ENCODE measurements at places on chromosomes 12 and 14.

DNA sequence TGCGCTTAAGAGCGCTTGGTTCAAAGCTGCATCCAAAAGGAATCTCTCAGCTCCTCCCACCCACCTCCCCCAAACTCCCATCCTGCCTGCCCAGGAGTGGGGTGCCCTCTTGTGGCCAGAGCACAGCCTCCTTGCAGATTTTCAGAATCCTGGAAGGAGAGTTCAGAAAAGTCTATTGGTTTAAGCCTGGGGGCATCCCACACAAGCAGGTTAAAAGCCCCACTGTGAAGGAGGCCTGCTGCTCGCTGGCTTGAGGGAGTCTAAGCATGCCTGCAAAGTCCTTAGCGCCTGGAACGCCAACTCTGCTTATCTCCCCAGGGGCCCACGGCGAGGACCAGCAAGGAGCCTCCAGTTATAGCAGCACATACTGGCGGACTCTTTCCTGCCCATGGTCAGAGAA lies 297.1 kb downstream of the KSR2 start:
- peak; percentile 62 for DNase-seq

GRCh38 chr12:41795051-41795600 lies 349.5 kb downstream of the GXYLT1 start:
- no peak for DNase-seq

- DNase-seq, result no peak
These were observed 58.8 kb downstream of the TMEM30B start for GRCh38 chr14:61222388-61222787.

DNA sequence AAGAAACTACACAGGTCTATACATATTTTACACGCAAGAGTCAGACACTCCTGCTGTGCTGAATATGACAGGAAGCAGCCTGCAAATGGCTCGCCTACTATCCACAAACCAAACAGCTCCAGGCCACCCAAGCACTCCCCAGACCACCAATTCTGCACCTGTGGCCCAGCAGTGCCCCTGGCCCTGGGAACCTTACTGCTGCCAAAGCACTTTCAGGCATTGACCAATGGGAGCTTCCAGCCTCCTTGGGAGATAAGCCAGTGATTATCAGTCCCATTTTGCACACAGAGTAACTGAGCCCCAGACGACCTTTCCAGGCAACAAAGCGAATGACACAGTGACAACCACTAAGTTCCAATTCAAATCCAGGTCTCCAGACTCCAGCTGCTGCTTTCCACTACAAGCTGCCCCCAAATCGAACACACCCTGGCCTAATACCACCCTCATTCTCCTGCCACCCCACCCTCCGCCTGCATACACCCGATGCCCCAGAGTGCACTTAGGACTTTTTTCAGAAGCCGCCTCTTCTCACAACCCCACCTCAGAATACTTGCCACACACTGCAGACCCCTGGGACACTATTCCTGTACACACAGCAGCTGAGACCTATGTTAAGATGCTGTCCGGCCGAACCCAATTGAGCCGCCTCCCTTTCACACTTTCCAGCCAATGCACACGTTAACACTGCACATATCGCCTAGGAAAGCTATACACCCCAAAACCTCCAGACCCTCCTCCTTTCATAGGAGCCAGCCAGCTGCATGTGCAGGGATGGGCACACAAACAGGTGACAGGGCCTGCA lies 126.1 kb upstream of the PRMT8 start:
- no peak for DNase-seq

GRCh38 chr12:67666605-67667004 lies 18.1 kb downstream of the DYRK2 start:
- DNase-seq, result no peak

- no peak for DNase-seq
These were observed 12.8 kb upstream of the ACVR1B start for GRCh38 chr12:51938726-51939125.

GRCh38 chr12:25276199-25276937 lies 25.6 kb upstream of the KRAS start:
- peak; percentile 88 for DNase-seq

DNA sequence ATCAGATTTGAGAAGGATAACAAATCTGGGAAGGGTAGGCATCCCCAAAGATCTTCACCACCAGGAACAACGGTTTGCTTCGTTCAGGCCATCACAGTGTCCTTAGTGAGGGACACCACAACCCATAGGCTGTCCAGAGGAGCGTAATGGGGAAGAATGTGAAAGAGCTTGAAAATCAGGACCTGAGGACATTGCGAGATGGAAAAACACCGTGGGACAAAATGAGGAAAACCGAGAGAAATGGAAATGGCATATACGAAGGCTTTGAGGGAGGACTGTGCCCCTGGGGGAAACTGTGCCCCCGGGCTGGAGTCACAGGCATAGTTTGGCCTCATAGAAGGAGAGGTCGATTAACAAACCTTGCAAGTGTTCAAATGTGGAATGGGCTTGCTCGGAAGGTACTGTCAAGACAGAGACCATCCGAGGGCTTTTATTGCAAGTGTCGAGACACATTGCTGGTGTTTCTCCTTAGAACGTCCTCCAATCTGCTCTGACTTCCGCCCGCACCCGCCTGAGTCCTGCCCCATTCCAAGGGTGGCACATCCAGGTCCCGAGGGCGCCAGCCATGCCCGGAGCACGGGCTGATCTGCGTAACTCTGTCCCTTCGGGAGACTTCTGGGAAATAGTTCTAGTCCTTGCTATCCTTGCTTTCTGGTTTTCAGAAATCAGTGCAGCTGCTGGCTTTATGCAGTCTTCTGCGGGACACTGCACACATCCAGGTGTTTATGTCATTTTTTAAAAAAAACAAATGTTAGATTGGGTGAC lies 885 bp upstream of the PALS1 start:
- peak; percentile 66 for DNase-seq

GRCh38 chr12:77236066-77236465 lies 170.7 kb upstream of the E2F7 start:
- DNase-seq, result no peak

DNA sequence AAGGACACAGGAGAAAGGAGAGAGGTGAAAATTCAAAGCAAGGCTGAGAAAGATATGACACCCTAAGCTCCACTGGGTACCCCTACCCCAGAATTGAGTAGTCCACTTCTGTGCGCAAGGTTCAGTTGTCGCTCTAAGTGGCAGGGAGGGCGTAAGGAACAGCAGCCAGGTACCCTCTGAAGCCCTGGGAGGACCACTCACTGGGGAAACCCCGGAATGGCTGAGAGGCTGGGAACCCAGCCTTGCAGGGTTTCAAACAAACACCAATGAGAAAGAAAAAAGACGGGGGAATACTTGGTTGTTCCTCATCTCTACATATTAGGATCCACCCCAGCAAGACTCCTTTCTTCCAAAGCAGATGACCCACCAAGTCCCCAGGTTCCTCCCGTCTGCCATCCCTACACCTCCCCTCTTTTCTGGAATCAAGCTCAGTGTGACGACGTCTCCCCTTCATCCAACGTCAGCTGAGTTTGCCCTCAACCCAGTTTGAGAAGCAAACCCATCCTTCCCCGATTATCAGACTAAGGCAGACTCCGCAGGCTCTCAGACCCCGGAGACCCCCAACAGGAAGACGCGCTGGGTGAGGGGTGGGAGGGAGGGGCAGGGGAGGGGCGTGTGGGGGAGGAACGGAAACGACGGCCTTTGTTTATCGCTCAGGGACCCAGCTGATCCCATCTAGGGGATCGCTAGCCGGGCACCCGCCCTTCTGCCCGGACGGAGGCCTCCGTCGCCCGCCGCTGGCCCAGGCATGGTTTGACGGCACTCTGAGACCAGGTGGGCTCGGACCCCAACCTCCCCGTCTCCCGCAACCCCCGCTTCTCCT lies 795 bp downstream of the LMBR1L start:
- no peak for DNase-seq

- no peak for DNase-seq
These were observed 8.3 kb upstream of the CCND2 start for GRCh38 chr12:4265280-4265679.

GRCh38 chr14:48107646-48108045 lies 432.2 kb upstream of the MDGA2 start:
- no peak for DNase-seq

DNA sequence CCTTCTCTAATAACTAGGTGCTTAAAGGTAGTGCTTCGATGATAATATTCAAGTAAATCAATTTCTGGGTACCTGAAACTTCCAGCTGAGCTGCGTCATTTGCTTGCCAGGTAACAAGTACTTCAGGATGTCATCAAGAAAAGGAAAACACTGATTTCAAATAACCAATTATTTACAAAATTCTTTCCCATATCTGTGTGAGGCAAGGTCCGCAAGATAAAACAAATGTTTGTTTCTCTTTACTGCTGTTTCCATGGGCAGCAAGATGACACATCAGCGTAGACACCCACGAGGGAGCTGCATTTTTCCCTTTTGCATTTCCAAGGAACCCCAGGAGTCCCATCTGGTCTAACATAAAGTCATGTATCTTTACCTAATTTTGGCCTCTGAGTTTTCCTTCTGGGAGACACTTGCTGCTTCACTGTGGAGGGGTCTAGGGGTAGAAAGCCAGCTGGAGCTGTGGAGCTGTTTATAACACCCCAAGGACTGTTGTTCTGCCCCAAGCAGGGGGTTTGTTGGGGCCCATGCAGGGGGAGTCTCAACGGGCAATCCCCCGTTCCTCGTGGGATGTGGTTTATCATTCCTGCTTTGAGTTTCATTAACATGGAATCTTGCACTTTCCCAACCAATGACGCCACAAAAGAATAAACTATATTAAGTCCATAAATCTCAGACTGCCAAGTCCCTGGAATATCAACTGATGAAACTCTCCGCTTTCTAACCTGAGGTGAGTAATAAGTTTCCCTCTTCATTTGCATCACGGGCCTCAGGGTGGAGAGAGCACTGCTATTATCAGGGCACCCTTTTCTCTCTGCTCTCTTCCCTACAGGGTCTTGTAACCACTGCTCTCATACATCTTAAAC lies 112.8 kb upstream of the PELI2 start:
- DNase-seq, result peak; percentile 38

GRCh38 chr14:75123991-75124390 lies 2.9 kb downstream of the NEK9 start:
- DNase-seq, result peak; percentile 71

- no peak for DNase-seq
These were observed 73.1 kb upstream of the GPR68 start for GRCh38 chr14:91317381-91318308.

GRCh38 chr14:90419200-90419599 lies 22.4 kb downstream of the CALM1 start:
- peak; percentile 90 for DNase-seq

DNA sequence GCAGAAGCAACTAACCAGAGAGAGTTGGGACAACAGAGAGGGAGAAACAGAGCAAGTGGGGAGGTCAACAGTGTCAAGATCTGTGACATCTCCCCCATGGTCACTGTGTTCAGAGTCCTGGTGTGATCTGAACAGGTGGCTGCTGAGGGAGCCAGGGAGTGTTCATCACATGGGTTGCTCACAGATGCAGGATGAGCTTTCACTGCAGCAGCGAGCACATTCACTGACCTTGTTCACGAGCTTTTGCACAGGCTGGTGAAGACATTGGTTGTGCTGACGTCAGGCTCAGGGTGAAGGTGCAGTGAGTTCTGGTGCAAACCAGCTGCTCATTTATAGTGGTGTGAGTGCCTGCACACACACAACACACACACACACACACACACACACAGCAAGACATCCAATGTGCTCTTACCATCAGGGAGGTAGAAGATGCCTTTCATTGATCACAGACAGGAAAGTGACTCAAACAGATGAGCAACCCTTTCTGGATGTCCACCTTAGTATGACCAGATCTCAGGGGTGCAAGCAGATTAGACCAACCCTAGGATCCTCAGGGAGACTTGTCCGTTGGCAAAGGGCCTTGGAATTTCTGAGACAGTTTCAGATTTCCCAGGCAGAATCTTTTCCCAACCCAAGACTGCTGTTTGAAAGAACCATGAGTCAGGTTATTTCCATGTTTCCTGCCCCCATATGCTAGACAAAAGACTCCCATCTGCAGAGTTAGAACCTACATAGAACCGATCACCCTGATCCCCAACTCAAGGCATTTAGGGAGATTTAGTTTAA lies 44.3 kb upstream of the OR10AD1 start:
- DNase-seq, result no peak

- no peak for DNase-seq
These were observed 48.9 kb downstream of the ABCC9 start for GRCh38 chr12:21892341-21892740.

DNA sequence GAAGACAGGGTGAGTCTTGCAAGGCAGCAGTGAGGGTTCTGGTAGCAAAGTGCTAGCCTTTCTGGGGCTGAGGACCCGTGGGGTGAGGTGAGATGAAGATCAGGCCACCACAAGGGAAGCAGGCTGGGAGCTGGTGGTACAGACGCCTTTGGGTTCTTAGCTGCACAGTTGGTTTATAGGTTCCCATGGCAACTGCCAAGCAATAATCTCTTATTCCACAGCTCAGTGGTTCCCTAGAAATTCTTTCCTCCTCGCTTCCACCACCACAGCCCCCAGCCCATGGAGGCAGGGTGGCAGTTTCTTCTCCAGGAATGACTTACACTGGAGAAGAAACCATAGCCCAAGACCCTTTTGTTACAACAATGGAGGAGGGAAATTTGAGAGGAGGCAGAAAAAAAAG lies 82.1 kb downstream of the CMKLR1 start:
- no peak for DNase-seq

- DNase-seq, result no peak
These were observed 7.9 kb upstream of the KRT2 start for GRCh38 chr12:52659951-52660350.

GRCh38 chr12:49294804-49295081 lies 204 bp upstream of the PRPH start:
- no peak for DNase-seq

DNA sequence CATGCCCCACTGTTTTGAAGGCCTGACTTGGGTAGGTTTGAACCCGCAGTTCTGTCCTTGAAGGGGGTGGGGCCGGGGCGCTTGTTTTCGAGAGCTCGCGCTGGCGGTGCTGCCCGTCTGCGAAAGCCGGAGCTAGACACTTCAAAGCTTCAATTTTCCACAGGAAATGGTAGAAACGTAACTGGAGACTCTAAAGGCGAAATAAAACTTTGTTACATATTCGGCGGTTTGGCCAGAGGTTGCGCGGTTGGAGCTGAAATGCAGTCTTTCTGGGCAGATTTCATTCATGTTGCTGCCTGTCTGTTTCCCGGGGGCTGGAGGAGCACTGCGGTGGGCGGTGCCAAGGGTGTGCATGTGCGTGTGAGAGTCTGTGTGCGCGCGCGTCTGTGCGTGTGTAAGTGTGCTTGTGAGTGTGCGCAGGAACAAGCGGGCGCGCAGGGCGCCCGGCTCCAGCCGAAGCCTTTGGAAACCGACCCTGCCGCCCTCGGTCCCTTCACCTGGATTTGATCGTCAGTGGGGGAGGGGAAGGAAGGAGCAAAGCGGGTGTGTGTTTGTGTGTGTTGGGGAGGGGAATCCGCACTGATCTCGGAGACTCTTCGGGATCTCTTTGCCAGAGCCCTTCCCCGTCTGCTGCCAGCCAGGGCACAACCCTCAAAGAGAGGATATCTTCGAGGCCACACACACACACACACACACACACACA lies 227.7 kb upstream of the CRY1 start:
- DNase-seq, result peak; percentile 25

DNA sequence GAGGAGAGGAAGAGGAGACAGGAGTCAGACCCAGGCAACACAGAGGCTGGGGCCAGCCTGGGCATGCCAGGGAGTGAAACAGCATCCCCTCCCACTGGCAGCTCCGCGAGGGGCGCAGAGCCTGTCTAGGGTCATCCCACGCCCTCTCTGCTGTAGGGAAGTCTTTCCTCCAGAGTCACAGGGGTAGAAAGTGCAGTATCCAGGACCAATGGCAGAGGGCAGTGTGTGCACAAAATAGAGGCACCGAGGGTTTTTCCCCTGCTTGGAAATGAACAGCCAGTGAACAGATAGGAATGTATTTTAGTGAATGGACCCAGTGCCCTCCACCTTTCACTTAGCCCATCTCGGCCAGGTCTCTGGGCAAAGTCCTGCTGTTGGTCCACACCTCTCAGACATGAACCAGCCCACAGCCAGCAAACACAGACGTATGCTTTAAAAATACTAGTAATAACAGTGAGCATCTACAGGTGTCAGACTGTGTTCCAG lies 9.4 kb upstream of the KRT74 start:
- peak; percentile 73 for DNase-seq

All from ACHN (cell line).